ENCODE measurements at places on chromosomes 13 and 19. TPM values are rescaled to one million over a fixed set of nuclear protein-coding genes. Genes with fewer than 3 reads are reported as not detected.

Gene PALM3
- not detected for total RNA-seq

- no peak for DNase-seq
- no peaks in the 10 kb centered on the region for H3K36me3 ChIP-seq
- no peak overlapping the region for H3K4me3 ChIP-seq
- H3K27me3 ChIP-seq: no peaks in the 10 kb centered on the region
- H3K27ac ChIP-seq: no peak overlapping the region
- H3K4me1 ChIP-seq: no peaks in the 10 kb centered on the region
Measured at GRCh38 chr13:90683711-90684131, 663.8 kb upstream of the MIR17HG start.

DNA sequence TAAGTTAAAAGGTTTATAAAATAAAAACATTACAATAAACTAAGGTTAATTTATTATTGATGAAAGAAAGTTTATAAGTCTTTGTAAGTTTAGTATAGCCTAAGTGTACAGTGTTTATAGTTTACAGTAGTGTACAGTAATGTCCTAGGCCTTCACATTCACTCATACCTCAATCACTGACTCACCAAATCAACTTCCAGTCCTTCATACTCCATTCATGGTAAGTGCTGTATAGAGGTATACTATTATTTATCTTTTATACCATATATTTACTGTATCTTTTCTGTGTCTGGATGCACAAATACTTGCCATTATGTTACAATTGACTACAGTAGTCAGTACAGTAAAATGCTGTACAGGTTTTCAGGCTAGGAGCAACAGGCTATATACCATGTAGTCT, 490.0 kb downstream of the GPC6 start:
- no peaks in the 10 kb centered on the region for H3K4me1 ChIP-seq
- DNase-seq: no peak
- H3K27ac ChIP-seq: no peak overlapping the region
- H3K27me3 ChIP-seq: no peaks in the 10 kb centered on the region

DNA sequence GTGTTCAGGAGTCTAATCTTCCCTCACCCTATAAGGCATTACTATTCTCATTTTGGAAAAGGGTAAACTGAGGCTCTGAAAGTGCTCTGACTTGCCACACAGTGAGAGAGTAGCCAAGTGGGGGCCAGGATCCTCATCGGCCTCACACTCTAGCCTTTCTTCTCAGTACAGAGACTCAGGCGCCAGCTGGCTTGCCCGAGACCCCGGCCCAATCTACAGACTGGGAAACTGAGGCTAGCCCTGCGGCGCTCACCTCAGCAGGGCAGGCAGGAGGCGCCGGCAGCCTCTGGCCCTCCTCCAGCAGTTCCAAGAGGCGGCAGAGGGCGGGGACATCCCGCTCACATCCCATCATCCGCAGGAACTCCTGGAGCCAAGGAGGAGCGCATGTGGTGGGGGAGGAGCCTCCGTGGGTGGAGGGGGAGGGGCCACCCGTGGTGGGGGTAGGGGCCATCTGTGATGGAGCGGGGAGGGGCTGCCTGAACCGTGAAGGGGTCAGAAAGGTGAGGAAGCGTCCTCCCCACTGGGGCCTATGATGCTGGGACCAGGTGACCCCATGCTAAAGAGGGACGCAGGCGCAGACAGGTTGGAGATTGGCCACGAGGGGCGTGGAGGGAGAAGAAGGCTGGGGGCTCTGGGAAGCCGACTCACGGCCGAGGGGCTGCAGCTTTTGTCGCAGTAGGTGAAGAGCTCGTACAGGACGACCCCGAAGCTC, 8.7 kb upstream of the INSL3 start:
- H3K36me3 ChIP-seq: peaks cover 73% of the 10 kb centered on the region
- no peak for DNase-seq
- H3K27me3 ChIP-seq: no peaks in the 10 kb centered on the region
- H3K4me1 ChIP-seq: peaks cover 5% of the 10 kb centered on the region

GRCh38 chr13:20828539-20829364, 55.0 kb upstream of the EEF1AKMT1 start:
- no peak overlapping the region for H3K4me3 ChIP-seq
- DNase-seq: peak; percentile 86
- peaks cover 4% of the 10 kb centered on the region for H3K36me3 ChIP-seq
- H3K27me3 ChIP-seq: no peaks in the 10 kb centered on the region
- H3K27ac ChIP-seq: no peak overlapping the region

- H3K27me3 ChIP-seq: no peaks in the 10 kb centered on the region
- peak; percentile 93 for DNase-seq
- H3K36me3 ChIP-seq: peaks cover 69% of the 10 kb centered on the region
- peak overlapping the region; percentile 88 for H3K27ac ChIP-seq
Measured at GRCh38 chr19:4914736-4915501, 5.6 kb downstream of the UHRF1 start.

DNA sequence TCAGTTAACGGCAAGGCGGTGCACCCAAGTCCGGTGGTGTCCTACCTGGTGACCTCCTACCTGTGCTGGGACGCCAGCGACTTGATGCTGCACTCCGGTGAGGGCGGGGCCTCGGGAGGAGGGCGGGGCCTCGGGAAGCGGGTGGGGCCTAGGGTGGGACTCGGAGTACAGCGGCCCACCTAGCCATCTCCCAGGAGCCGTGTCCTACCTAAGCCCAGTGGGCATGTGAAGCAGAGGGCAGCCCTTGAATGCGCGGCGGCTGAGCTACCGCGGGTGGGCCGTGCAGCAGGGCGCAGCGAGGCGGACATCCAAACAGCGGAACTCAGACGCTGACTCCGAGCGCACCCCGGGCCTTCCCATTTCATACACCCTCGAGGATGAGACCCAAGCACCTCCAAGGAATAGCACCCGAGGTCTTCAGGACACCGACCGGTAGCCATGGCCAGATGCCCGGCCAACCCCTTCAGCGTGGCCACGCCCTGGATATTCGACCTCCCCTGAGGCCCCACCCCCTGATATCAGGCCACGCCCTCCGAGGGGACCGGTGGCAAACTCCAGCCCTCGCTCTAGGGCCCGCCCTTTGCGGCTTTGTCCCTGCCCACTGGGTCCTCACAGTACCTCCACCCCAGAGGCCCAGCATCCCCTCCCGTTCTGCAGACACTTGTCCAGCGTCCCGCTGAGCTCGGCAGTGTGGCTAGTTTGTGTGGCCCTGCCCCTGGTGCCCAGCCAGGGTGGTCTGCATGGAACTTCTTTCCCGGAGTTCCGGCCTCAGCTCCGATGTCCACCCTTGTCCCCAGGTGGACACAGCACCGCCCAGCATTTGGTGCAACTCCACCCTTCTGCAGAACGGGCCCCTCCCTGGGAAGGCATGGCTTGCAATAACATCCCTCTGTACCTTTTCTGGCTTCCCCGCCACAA, 5.4 kb downstream of the KLK1 start:
- peak; percentile 92 for DNase-seq
- H3K36me3 ChIP-seq: peaks cover 3% of the 10 kb centered on the region
- H3K27ac ChIP-seq: peak overlapping the region; percentile 71

Gene CGB5
- total RNA-seq: not detected

DNA sequence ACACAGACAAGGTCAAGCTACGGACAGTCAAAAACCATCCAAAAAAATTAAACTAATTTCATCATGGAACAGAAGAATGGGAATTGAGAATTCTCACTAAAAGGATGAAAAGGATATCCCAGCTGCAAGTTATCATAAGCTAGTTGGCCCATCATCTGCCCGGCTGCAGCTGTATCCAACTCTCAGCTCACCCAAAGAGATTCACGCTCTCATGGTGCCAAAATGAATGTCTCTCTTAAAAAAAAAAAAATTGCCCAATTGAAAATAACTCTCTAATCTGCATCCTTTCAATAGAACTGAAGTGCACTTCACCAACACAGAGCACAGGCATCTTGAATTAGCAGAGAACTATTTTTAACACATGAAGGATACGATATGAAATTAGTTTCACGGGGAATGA, 20.0 kb downstream of the ENOX1 start:
- H3K4me1 ChIP-seq: no peaks in the 10 kb centered on the region
- H3K27me3 ChIP-seq: peaks cover 33% of the 10 kb centered on the region
- no peak for DNase-seq
- H3K4me3 ChIP-seq: no peak overlapping the region

- DNase-seq: no peak
- H3K4me3 ChIP-seq: no peak overlapping the region
- H3K27me3 ChIP-seq: no peaks in the 10 kb centered on the region
Measured at GRCh38 chr13:114004420-114005205, 30.7 kb upstream of the C13orf46 start.

Gene YIF1B
- 84.7 TPM for total RNA-seq

GRCh38 chr13:46473806-46474205, 79.2 kb upstream of the LRCH1 start:
- no peak overlapping the region for H3K27ac ChIP-seq
- no peaks in the 10 kb centered on the region for H3K27me3 ChIP-seq
- no peak for DNase-seq
- H3K36me3 ChIP-seq: no peaks in the 10 kb centered on the region
- H3K4me1 ChIP-seq: no peaks in the 10 kb centered on the region
- no peak overlapping the region for H3K4me3 ChIP-seq

Gene EXOC3L2
- not detected for total RNA-seq

- no peaks in the 10 kb centered on the region for H3K27me3 ChIP-seq
- no peak overlapping the region for H3K4me3 ChIP-seq
- H3K4me1 ChIP-seq: peaks cover 6% of the 10 kb centered on the region
- no peaks in the 10 kb centered on the region for H3K36me3 ChIP-seq
Measured at GRCh38 chr13:97249796-97250495, 27.8 kb downstream of the MBNL2 start.

DNA sequence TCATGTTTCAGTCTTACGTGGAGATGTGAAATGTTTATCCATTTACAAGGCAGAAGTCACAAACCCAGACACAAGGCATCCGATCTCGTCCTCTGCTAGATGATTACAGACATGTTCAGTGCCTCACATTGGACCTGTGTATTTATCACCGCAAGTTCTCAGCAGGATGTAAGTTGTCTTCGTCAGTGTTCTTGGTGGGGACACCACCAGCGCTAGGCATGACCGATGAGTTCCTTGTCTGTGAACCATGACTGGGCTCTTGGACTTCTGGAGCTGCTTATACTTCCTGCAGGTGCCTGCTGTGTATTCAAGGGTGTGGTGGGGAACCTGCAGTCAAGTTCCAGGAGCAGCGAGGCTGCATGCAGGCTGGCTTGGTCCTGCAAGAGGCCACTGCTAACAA, 105.4 kb downstream of the URI1 start:
- no peak overlapping the region for H3K4me3 ChIP-seq
- H3K27ac ChIP-seq: no peak overlapping the region
- no peaks in the 10 kb centered on the region for H3K27me3 ChIP-seq
- peaks cover 2% of the 10 kb centered on the region for H3K36me3 ChIP-seq
- peak; percentile 52 for DNase-seq
- H3K4me1 ChIP-seq: no peaks in the 10 kb centered on the region

Gene MTUS2
- total RNA-seq: not detected

Gene ZNF304
- total RNA-seq: 5.3 TPM

Gene KASH5
- total RNA-seq: not detected

All from activated CD4-positive, alpha-beta T cell treated with anti-CD3 and anti-CD28 coated beads, Interleukin-2, amount 10 ng/mL, durations not matched to agents 24 days and 14 days (primary cell).